Fibroblast of the aortic adventitia (primary cell): ENCODE measurements at places on chromosomes 7 and 10. TPM values are rescaled to one million over a fixed set of nuclear protein-coding genes. Genes with fewer than 3 reads are reported as not detected.

Gene PLAC9
- 32.1 and 78.7 TPM in 2 replicates for total RNA-seq

Gene PLCE1
- total RNA-seq: 4.2 and 8.9 TPM in 2 replicates

Gene PSD
- 0.18 and 1.3 TPM in 2 replicates for total RNA-seq

Gene EPHA1
- not detected in 2 replicates for total RNA-seq

Gene MAGI2
- 16.1 and 25.5 TPM in 2 replicates for total RNA-seq
